ENCODE measurements at places on chromosomes 2 and 18.

DNA sequence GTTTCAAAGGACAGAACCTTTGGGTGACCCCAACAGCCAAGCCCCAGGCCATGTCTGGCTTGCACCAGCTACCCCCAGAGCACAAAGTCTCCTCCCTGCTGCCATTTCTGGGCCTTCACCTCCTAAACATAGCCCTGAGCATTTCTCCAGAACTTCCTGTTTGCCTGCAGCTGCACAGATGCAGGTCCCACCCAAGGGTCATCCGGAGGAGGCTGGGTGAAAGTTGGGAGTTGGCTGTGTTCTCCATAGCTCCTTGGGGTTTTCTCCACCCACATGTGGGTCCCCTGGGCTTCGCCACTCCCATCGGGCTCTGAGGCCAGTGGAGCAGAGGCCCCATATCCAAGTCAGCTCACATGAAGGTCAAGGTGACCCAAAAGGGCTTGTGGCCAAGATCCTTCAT lies 4.3 kb downstream of the TNP1 start:
- DNase-seq = no peak

GRCh38 chr18:35827275-35827902 lies 145.1 kb upstream of the RMP24 start:
- no peak for DNase-seq

GRCh38 chr2:117994729-117995128 lies 19.1 kb downstream of the CCDC93 start:
- no peak for DNase-seq

DNA sequence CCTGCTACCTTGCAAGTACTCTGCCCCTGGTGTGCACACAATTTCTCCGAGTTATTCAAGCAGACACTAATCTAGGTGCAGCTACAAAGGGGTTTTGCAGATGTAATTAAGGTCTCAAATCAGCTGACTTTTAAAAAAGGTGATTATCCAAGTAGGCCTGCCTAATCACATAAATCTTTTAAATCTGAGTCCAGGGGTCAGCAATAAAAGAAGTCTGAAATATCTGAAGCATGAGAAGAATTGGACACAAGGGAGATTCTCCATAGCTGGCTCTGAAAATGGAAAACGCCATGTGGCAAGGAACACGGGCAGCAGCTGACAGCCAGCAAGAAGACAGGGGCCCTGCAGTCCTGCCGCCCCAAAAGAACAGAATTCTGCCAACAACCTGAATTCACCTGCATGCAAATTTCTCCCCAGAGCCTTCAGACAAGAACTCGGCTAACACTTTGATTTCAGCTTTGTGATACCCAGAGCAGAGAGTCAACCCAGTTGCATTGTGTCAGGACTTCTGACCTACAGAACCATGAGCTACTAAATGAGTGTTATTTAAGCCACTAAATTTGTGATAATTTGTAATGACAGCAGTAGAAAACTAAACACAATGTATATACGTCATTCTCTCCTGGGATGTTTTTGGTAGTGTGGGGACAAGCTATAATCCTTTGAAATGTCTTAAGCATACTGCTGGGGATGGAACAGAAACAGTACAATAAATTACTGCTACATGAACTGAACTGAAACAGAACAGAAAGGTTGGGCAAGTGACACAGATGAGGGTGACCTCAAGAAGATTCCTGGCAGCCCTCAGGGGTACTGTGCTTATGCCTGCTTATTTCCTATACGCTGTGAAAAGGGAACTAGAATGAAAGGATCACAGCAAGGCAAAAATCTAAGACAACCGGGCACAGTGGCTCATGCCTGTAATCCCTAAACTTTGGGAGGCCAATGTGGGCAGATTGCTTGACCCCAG lies 3.2 kb downstream of the INO80C start:
- DNase-seq = no peak

- DNase-seq = no peak
These were observed 616.0 kb downstream of the NUP35 start for GRCh38 chr2:183740241-183740640.

GRCh38 chr2:66446941-66447340 lies 12.0 kb downstream of the MEIS1 start:
- no peak for DNase-seq

DNA sequence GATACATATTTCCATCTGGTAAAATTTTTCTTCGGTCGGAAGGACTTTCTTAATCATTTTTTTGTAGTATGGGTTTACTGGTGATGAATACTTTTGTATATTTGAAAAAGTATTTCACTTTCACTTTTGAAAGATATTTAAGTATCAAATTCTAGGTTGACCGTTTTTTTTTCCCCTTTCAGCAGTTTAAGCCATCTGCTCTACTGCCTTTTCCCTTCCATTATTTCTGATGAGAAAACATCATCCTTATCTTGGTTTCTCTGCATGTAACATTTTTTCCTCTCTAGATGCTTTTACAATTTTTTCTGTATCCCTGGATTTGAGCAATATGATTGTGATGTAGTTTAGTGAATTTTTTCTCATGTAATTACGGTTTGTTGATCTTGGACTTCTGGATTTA lies 87.0 kb downstream of the MTX2 start:
- DNase-seq = peak; percentile 4

DNA sequence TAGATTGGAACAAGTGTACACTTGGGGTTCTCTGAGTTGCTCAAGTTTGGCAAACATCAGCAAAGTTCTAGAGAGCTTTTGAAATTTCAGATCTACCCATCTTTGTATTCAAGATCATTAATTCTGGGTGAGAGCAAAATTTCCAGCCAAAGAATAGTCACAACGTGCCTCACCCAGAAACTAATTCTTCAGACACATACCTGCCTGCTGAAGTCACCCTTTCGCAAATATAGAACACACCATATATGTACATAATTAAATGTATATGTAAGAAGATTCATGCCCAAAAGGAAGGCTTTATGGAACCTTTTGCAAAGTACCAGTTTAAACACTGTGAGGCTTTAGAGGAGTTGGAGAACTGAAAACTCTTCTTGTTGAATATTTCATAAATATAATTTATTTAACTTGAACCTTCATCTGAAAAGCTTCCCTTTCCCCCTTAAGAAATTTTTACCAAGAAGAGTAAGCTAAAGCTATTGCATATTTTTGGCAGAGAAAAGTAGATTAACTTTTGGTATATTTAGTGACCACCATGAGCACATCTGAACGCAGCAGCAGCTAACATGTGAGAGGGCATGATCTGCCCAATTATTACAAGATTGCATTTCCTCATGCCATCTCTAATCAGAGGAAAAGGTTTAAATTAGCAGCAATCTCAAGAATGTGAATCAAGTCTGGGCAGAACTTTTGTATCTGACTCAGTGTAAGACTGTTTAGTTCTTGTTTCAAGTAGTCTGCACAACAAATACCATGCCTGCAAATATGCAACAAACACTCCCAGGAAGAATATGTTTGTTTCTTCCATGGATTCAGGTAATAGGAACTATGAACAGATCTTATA lies 8.2 kb downstream of the RND3 start:
- DNase-seq = peak; percentile 84

DNA sequence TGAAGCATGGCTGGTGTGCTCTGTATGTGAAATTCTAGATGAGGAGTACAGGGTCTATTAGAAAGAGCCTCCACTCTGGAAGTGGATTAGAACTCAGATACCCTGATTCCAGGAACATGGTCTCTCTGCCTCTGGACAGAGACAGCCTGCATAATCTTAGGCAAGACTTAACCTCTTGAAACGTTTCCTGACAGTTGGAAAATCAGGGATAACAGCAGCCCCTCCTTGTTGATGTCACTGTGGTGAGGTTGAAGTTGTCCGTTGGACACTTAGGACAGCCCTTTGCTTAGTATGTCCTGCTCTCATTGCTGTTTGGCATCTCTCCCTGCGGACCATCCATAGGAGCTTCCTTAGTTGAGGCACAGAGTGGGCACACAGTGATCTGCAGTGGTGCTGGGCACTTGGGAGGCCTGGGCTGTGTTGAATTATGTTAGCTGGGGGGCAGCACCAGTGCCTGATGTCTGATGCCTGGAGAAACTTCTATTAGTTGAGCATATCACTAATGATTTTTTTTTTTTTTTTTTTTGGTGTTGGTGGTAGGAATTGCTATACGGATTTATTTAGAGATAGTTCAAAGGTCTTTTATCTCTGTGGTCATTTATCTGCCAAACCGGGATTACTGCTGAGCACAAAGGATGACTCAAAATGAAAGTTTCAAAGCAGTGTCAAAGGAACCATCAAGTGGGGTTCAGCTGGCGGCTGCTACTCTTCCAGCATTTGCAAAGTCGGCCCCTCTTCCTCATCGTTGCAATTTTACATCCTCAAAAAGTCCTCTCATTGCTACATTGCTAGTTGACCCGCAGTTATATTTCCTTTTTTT lies 28.8 kb downstream of the SETBP1 start:
- no peak for DNase-seq

DNA sequence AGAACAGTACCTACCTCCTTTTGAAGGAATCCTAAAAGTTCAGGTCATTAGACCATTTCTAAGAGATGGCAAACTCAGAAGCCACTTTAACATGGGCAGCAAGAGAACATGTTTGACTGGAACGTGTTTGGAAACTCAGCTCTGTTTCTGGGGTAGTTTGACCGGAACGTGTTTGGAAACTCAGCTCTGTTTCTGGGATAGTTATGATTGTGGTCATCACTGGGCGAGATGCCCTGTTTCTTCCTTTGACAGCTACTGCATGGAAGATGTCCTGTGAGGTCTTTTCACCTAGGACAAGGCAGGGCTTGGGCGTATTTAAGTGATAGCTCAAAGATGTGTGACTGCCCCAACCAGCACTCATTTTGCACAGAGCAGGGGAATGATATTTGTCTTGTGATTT lies 19.9 kb upstream of the SERPINB13 start:
- no peak for DNase-seq

DNA sequence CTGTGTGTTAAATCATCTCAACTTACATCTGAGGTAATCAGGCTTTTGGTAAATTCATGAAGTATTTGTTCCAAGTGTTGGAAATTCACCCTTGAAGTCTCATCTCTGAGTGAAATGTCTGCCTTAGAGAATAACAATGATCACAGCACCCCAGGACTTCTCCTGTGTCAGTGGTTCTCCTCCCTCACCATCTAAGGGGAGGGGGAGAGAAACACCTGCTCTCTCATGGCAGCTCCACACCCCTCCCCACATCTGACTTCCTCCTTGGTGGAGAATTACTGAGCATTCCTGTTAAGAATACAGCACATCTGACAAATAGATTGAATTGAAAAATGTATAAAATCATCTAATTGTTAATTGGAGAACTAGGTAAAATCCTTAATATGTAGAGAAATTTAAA lies 532.1 kb downstream of the RNF144A start:
- DNase-seq = no peak

DNA sequence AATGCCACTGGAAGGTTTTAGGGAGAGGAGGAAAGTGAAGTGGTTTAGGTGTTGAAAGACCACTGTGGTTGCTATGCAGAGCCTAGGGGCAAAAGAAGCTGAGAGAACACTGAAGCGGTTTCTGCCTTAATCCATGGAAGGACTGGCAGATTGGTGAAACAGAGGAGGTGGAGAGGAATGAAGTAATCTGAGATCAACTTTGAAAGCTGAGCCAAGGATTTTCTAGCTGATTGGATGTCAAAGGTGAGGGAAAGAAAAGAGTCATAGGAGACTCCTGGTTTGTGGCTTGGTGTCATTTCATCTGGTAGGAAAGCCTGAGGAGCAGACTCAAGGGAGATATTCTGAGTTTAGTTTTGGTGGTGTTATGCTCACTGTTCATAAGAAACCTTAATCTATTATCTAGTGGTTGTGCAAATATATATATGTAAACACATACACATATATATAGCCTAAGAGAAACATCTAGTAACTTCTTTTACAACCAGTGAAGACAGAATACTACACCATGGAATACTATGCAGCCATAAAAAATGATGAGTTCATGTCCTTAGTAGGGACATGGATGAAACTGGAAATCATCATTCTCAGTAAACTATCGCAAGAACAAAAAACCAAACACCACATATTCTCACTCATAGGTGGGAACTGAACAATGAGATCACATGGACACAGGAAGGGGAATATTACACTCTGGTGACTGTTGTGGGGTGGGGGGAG lies 134.1 kb upstream of the CREB1 start:
- DNase-seq = peak; percentile 29

DNA sequence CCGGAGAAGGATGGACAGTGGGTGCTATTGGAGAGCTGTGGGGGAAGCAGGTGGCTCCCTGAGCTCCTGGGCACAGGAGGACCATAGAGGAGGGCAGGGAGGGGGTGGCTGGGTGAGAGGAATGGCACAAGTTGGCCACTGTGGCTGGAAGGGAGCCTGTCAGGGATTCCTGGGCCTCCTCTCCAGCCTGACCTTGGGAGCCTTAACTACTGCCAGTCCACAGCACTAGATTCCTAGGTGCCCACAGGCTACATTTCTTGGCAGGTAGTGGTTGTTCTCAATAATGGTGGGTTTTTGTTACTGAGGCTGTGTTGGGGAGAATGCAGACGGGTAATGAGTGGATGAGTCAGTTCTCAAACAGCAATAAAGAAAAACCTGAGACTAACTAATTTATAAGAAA lies 26.0 kb downstream of the EFHD1 start:
- no peak for DNase-seq

- no peak for DNase-seq
These were observed 80.9 kb downstream of the GALNT1 start for GRCh38 chr18:35662293-35663062.

DNA sequence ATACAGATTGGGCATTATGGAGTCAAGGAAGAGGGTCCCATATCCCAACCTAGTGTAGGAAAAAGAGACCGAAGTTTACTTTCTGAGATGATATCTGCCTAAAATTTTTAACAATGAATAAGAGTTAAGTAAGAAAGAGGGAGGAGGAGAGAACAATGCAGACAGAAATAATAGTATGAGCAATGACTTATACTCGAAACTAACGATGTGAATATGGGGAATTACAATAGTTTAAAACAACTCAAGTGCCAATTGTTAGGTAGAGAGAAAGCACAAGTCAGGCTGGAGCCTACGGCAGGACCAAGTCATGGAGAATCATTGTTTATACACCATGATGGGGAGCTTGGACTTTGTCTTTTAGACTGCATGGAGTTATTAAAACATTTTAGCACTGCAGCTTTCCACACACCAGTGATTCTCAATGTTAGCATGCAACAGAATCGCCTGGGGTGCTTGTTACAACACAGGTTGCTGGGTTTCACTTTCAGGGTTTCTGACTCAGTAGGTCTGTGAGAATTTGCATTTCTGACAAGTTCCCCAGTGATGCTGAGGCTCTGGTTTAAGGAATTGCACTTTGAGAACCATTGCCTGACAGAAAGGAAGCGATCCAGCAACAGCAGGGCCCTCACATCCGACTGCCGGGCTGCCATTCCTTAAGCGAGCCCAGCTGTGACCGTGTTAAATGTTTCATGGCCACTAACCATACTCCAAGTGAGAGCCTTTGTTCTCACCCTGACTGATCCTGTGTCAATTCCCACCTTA lies 511.2 kb downstream of the DCDC2C start:
- no peak for DNase-seq

DNA sequence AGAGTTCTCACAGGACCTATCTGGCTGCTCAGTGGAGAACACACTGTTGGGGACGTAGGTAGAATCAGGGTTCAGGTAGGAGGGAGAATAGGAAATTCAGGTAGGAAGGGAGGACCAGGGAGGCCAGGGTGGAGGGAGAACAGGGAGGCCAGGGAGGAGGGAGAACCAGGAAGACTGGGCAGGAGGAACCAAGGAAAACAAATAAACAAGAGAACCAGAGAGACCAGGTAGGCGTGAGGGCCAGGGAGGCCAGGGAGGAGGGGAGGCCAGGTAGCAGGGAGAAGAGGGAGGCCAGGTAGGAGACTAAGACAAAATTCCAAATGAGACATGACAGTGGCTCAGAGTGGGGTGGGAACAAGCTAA lies 337.6 kb downstream of the EIPR1 start:
- DNase-seq = no peak
